ENCODE measurements at places on chromosomes 1 and 21.

- DNase-seq, result peak; percentile 87
These were observed 7.1 kb downstream of the PHLDA3 start for GRCh38 chr1:201461645-201462441.

GRCh38 chr1:153677718-153678518, 570 bp upstream of the NPR1 start:
- DNase-seq, result no peak

- no peak for DNase-seq
These were observed 262.1 kb upstream of the VAMP3 start for GRCh38 chr1:7508934-7509519.

DNA sequence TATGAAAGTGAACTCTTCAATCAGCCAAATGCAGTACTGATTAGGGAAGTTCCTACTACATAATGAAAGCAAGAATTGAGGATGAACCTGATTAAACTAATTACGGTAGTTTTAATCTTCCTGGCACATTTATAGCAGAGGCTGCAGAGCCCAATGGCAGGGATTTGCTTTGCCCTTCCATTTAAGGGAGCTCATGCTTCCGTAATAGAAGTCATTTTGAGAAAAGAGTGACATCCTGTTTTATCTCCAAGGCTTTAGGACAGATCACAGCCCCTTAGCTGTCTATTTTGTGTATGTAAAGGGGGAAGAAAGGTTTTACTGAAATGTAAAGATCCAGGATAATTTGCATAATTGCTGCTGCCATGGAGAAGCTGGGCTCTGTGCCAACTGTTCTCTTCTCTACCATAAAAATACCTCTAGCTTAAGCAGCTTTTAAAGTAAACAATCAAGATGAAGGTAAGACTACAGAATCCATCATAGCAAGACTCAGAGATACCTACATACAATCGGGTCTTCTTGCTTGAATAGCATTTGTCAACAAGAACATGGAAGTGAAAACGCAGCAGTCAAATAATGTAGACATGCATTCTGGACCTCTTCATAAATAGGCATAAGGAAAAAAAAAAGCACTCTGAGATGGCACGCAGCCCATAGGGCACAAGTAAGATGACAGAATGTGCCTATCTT, 62.5 kb downstream of the ASH1L start:
- no peak for DNase-seq

DNA sequence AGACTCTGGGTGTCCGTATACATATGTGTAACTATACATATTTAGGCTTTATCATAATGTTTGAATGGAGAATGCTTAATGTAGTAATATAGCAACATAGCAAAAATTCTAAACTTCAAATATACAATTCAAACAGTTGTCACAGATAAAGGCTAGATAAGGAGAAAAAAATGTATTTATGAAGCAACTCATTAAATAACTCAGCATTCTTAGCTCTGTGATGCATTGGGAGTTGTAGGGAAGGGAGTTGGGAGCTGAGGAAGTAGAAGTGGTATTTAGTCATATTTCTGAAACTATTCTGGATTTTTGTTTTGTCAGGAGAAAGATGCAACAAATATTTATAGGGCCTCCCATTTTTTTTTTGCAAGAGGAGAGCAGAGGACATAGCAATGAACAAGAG, 197.8 kb downstream of the PBX1 start:
- DNase-seq, result no peak

DNA sequence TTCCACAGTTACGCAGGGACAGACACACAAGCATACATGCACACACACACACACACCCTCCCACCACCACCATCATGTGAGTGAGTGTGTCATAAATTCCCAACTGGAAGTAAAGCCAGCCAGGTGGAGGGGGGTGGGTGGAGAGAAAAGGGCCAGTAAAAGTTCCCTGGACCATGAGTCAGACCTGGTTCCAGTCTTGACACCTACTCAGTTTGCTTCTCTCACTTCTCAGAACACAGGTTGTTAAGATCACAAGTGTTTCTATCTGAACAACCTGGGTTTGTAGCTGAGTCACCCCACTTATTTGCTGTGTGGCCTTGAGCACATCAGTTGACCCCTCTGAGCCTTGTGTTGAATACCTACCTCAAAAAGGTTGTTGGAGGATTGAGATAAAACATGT, 9.6 kb downstream of the EPHA10 start:
- DNase-seq, result no peak

- no peak for DNase-seq
These were observed 85.6 kb downstream of the VAV3 start for GRCh38 chr1:107879346-107879745.

DNA sequence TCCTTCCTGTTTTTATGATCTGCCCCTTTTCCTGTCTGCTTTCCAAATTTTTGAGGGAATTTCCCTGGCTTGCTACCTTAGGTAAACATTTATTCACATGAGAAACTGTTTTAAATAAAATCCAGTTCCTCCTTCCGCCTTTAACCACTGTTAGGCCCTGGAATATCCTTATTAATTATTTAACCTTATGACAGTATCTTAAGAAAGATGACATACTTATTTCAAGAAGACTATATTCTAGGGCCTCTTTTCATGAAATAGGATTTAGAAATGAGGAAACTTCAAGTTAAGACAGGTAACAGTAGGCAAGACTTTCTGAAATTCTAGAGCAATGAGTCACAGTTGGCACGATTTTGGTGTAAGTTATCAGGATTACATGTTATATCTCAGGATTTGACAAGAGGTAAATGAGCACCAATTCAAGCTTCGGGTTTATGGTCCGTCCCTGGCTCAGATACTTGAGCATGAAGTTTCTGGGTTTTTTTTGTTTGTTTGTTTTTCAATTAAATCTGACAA, 2.0 kb upstream of the TNFSF18 start:
- DNase-seq, result no peak

DNA sequence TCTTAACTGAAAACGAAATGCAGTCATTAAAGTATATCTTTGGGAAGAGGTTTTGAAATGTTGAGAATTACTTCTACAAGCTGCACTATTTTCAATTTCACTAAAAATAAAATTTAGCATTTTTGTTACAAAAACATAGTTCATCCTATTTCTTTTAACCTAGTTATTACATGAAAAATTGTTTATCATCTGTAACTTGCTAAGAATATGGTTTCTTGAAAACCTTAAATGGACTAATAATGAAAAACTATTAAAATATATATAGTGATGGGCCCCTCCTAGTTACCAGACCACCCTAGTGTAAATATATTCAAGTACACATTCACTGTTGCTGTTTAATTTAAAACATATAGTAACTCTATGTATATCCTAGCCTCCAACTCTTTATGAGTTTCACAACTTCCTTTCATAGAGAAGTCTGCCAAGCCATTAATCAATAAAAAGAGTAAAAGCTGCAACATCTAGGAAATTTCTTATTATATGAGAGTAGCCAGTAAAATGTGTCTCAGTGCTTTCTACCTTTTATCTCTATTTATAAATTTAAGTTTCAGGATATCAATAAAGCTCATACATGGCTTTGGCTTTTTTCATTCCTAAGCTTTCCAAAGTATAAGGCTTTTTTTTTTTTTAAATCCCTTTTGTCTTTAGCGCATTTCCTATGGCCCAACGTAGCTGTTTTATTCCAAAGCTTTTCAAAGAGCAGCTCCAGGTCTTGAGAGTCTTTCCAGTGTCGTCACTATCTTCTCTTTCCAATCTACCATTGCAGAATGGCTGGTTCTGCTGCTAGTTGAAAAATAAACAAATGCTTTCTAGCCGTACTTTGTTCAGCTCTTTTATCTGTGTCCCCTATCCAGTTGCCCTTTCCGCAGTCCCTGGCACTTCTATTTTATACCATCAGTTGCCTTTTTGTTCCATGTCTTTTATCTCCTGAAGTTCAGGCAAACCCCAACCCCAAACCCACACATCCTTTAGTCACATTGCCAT, 6.5 kb downstream of the IRF2BP2 start:
- DNase-seq, result peak; percentile 37

DNA sequence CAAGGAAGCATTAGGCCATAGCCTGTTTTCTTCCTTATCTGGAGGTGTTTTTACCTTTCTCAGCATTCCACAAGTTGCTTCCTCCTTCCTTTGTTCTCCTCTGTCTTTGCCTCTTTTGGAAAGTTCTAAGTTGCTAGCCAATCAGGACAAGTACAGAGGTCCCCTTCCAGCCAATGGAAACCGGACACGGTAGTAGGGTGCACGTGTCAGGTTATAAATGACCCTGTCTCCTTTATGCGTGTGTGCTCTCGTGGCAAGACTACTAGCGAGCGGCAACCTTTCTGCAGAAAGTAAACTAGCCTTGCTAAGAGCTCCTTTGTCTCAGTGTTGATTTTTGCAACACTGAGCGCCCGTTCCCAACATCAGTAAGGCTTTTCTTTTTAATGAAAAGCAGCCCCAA, 1.5 kb upstream of the ACADM start:
- no peak for DNase-seq

- DNase-seq, result no peak
These were observed 301.4 kb upstream of the ADAMTS5 start for GRCh38 chr21:27268290-27268689.

GRCh38 chr1:34682452-34683223, 72.2 kb upstream of the GJB5 start:
- no peak for DNase-seq

DNA sequence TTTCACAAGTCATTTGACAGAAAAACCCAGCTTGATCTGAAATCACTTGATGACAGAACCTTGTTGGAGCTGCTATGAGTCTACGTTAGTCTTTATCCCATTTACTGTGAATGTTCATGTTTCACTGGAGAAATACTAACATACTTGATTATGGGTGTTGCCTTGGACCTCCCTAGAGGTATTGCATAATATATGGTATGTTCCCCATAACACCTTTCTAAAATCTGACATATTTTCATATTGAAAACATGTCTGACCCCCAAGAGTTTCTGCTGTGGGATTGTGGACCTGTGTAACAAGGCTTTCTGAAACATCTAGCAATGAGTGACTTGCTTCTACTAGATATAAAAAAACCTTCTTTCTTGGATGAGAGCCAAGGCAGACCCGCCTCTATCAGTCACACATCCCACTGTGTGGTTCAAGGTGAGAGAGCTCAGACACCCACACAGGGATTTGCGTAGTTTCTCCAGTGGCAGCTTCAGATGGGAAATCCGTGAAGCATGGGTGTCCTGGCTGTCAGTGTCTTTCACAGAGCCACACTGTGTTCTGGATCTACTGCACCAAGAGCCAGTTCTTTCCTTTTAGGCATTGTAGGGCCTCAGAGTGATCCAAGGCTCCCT, 4.6 kb downstream of the NENF start:
- DNase-seq, result no peak

GRCh38 chr1:15507278-15507677, 16.7 kb downstream of the CASP9 start:
- DNase-seq, result no peak

GRCh38 chr1:18751425-18751824, 108.0 kb downstream of the TAS1R2 start:
- DNase-seq, result no peak

- peak; percentile 90 for DNase-seq
These were observed 31.6 kb upstream of the UBE2U start for GRCh38 chr1:64171797-64172281.

DNA sequence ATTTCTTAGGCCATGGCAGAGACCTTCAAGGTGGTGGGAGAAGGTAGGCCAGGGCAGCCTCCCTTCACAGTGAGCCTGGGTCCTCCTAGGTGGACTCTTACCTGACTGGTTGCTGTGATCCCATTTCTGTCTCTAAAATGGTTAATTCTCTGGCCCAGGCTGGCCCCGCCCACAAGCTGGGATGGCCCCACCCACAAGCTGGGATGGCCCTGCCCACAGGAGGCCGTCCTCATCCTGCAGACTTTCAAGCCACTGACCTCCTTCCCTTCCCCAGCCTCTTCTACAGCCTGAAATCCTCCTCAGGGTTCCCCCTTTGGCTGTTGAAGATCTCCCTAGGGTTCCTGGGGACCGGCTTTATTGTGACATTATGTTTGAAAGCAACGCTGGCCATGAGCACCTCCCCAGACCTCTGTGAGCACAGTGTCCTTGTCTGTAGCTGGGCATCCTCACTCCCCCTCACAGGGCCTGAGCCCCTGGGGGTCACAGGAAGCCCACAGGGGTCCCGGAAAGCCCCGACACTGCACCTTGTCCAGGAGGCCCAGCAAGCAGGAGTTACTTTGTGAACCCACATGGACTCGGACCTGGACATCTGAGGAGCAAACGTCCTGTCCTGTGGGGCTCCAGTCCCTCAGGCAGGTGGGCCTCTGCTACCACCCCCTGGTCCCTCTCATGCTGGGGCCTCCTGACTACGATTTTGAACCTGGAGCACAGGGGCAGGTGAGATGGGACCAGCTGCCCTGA, 621.7 kb downstream of the MATN1 start:
- no peak for DNase-seq

DNA sequence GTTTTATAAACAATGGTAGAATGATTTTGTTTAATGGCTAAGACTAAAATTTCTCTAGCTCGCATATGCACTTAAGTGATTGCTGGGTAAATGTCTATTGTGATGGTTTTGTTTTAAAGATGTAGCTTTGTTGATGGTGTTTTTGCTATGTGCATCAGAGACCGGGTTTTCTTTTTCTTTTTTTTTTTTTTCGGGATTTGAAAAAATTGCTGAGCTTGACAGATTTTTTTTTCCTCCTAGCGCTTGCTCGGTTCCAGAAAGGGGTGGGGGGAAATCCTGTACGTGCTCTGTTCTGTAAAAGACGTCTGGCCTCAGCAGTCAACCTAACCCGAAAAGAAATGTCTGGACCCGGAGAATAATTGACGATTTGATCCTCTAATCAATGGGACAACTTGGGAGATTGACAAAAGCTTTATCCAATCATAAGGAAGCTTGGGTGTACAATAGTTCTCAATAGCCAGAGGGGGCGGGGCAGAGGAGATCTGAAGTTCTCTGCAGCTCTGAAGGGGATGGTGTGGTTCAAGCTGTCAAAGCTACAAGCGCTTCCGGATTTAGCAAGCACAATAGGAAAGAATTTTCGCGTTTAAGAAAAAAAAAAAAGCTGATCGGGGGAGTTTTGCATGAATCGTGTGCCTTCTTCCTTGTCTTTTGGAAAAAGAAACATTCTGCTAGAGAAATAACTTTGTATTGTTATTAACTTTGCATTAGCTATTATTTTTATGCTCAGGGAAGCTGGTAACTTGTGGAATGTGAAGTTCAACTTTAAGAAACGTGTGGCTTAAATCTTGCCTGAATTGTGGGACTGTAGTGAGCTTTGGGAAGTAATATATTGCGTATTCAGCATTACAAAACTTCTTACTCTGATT, 4.5 kb upstream of the NFIA start:
- peak; percentile 99 for DNase-seq

DNA sequence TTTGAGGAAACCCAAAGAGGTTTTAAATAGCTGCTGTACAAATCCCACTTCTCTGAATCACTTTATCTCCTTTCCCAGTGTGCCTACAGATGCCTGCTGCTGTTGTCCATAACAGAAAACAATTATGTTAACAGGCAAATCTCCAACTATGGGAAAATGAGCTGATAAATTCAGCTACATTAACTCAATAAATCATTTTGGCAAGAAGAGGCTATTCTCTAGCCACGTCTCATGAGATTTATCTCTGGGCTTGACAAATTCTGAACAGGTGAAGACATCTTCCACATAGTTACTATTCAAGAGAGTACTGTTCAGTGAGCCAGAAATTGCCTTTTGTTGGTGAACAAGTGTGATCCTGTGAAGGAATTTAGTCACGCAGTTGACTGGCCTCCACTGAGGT, 327.1 kb upstream of the FMN2 start:
- no peak for DNase-seq

GRCh38 chr1:23102289-23102688, 66.4 kb downstream of the LUZP1 start:
- no peak for DNase-seq
